Esophagus muscularis mucosa (tissue), 4 donors: ENCODE measurements at places on chromosomes 12 and 14. TPM values are rescaled to one million over a fixed set of nuclear protein-coding genes. Genes with fewer than 3 reads are reported as not detected.

DNA sequence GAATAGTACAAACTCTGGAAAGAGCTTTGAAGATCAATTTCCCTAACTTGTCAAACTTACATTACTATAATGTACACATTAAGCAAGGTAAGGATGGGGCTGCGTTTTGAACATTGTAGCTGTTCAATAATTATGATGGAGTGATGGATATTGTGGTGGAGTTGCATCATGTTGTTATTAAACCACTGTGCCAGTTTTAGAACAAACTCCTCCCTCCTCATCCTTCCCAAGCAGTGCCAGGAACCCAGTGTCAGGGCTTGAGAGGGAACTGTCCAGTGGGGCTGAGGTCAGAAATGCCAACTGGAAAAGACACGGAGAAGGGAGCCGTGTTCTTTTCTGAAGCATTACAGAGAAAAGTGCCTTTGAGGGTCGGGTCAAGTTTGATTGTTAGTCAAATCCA, 31.9 kb upstream of the PAPOLA start:
- DNase-seq = no peak
- no peak overlapping the region for H3K4me3 ChIP-seq
- no peaks in the 10 kb centered on the region for H3K4me1 ChIP-seq
- H3K27me3 ChIP-seq = no peaks in the 10 kb centered on the region
- no peaks in the 10 kb centered on the region for H3K36me3 ChIP-seq
- H3K27ac ChIP-seq = no peak overlapping the region

DNA sequence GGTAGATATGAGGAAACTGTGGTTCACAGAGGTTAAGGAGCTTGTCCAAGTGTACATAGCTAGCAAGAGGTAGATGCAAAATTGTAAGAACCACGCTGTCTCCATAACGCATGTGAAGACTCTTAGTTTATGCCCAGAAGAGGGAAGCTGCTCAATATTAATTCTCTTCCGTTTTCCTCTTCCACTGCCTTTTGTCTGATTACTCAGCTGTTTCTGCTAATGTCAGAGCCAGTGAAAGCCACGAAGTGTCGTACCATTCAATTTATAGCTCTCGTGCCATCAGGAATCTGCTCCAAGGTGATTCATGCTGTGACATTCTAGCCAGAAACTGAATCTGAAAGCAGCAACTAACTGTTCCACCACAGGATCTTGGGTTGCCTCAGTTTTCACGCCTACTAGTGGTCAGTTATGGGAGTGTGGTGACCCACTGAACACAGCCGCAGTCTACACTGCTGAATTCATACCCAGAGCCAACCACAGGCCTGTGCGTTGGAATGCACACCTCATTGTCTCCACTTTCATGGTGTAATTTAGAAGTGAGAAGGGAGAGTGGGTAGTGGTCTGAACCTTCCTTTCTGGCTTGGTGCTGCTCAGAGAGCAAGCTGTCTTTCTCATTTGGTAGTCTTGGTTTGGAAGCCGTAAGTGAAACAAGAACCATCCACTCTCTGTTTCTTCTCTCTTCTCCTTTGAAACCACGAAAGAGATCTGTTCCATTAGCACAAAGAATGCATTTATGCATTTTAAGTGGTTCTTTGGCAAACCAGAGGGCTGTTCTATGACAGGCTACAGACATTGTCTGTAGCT, 74.2 kb upstream of the NAP1L1 start:
- no peak overlapping the region for H3K4me3 ChIP-seq
- H3K27ac ChIP-seq = no peak overlapping the region
- H3K36me3 ChIP-seq = no peaks in the 10 kb centered on the region
- H3K27me3 ChIP-seq = no peaks in the 10 kb centered on the region
- DNase-seq = no peak
- H3K4me1 ChIP-seq = no peaks in the 10 kb centered on the region

GRCh38 chr12:131589966-131590365, 120.9 kb upstream of the SFSWAP start:
- H3K27ac ChIP-seq = no peak overlapping the region
- no peaks in the 10 kb centered on the region for H3K36me3 ChIP-seq
- DNase-seq = no peak
- H3K4me1 ChIP-seq = no peaks in the 10 kb centered on the region
- H3K4me3 ChIP-seq = no peak overlapping the region
- no peaks in the 10 kb centered on the region for H3K27me3 ChIP-seq

The NR1H4 gene
- total RNA-seq = not detected

DNA sequence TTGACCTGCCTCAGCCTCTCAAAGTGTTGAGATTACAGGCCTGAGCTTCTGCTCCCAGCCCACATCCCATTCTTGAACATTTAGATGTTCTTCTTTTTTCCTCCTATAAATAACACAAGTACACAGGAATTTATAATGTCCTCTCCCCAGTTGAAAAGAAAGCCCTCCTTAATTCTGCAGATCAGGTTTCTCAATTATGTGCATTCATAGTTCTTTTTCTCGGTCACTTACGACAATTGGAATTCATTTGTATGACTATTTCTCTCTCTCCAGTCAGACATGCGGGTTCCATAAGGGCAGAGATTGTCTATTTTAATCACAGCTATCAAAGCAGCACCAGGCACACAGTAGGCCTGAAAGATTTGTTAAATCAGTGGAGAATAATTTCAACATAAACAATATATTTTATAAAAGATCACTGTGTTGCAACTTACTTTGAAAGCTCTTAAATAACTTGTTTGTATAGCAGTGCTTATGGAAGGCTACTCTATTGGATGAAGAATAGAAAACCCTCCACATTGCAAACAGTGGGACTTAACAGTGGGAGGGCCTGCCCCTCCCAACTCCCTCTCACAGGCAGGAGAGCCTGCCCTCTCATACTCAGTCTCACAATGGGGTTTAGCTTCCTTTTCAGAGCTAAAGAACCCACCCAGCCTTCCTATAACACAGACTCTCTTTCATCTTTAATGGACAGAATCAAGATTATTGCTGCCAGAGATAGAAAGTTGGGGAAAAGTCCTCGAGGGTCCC, 84.1 kb upstream of the TRAF3 start:
- no peak for DNase-seq
- peaks cover 39% of the 10 kb centered on the region for H3K4me1 ChIP-seq
- H3K27me3 ChIP-seq = no peaks in the 10 kb centered on the region
- H3K27ac ChIP-seq = no peak overlapping the region
- H3K4me3 ChIP-seq = no peak overlapping the region
- no peaks in the 10 kb centered on the region for H3K36me3 ChIP-seq

The ANO2 gene
- 5.7 TPM for total RNA-seq

- H3K4me3 ChIP-seq = no peak overlapping the region
- H3K4me1 ChIP-seq = peaks cover 44% of the 10 kb centered on the region
- no peak for DNase-seq
- H3K36me3 ChIP-seq = no peaks in the 10 kb centered on the region
- H3K27ac ChIP-seq = no peak overlapping the region
- H3K27me3 ChIP-seq = no peaks in the 10 kb centered on the region
Measured at GRCh38 chr14:68675233-68675577, 117.7 kb downstream of the ZFP36L1 start.

DNA sequence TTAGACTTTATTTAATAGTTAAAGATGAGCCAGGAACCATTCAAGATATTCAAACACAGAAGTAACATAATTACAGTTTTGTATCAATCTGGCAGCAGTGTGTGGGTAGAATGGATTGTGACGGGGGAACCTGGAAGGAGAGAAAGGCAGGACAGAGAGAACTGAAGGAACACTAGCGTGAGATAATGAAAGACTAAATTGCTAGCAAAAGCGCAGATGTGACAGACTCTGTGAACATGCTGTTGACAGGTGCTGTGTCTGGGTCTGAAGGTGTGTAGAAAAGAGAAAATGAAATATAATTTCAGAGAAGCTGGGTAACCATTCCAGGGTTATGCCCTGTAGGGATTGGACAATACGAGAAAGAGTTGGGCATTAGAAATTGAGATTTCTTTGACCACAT, 372.3 kb downstream of the SYT1 start:
- no peaks in the 10 kb centered on the region for H3K27me3 ChIP-seq
- H3K4me3 ChIP-seq = no peak overlapping the region
- no peak for DNase-seq
- no peaks in the 10 kb centered on the region for H3K4me1 ChIP-seq
- H3K36me3 ChIP-seq = no peaks in the 10 kb centered on the region

DNA sequence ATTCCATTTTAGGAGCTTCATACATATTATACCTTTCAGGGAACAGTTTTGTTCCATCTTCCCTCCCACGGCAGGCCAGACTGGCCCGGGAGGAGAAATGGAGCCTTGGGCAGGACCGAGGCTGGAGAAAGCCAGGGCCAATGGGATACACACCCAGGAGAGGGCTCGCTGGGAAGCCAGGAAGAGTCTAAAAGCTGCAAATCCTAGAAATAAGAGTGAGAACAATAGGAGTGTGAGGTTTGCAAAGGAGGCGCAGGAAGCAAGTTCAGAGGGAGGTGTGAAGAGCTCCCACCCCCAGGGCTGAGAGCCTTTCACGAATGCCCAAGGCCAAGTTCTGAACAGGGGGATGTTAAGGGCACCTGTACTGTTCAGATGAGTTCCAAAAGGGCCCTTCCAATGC, 67.5 kb upstream of the CPSF6 start:
- no peaks in the 10 kb centered on the region for H3K4me1 ChIP-seq
- no peaks in the 10 kb centered on the region for H3K27me3 ChIP-seq
- H3K36me3 ChIP-seq = no peaks in the 10 kb centered on the region
- H3K27ac ChIP-seq = no peak overlapping the region
- no peak overlapping the region for H3K4me3 ChIP-seq

GRCh38 chr14:63287666-63288483, 30.9 kb downstream of the GPHB5 start:
- no peak for DNase-seq
- peaks cover 24% of the 10 kb centered on the region for H3K4me1 ChIP-seq
- H3K36me3 ChIP-seq = peaks cover 69% of the 10 kb centered on the region
- no peak overlapping the region for H3K4me3 ChIP-seq

- H3K4me3 ChIP-seq = no peak overlapping the region
- no peaks in the 10 kb centered on the region for H3K27me3 ChIP-seq
- peaks cover 67% of the 10 kb centered on the region for H3K4me1 ChIP-seq
- no peaks in the 10 kb centered on the region for H3K36me3 ChIP-seq
Measured at GRCh38 chr14:54669721-54670561, 103.0 kb downstream of the SAMD4A start.

DNA sequence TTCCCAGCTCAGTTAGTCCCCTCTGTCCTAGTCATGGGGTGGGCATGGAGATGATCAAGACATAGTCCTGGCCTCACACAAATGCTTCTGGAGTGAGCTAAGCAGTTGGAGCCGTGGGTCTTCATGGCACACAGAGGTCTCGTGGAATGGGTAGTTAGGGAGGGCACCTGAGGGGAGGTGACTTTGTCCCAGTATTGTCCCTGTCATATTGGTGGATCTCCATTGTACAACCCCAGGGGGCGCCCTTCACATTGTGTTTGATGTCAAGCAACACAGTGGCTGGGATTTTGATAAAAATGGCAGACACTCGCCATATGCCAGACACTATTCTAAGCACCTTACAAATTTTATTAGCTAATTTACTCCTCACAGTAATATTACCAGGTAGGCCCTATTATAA, 175.4 kb upstream of the LHX5 start:
- peaks cover 20% of the 10 kb centered on the region for H3K27me3 ChIP-seq
- H3K27ac ChIP-seq = no peak overlapping the region
- H3K4me1 ChIP-seq = no peaks in the 10 kb centered on the region
- H3K36me3 ChIP-seq = no peaks in the 10 kb centered on the region
- DNase-seq = no peak
- H3K4me3 ChIP-seq = no peak overlapping the region

DNA sequence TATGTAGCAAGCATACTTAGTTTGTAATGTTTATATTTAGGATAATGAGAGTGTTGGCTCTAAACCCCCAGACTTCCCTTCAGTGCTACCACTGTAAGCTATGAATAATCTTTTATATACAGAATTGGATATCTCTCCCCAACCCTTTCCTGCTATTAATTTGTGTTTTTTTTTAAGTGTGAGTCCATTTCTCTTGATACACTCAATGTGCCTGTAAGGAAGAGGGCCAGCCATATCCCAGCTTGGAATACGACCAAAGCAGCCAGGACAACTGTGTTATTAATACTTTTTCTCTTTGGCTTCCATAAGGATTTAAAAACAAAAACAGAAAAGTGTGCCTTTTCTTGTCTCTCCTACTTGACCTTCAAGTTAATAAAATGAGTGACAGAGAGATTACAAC, 116.7 kb downstream of the SNAPC1 start:
- no peak overlapping the region for H3K27ac ChIP-seq
- no peaks in the 10 kb centered on the region for H3K4me1 ChIP-seq
- H3K36me3 ChIP-seq = no peaks in the 10 kb centered on the region
- DNase-seq = no peak
- H3K4me3 ChIP-seq = no peak overlapping the region

GRCh38 chr12:81000831-81001230, 63.1 kb upstream of the LIN7A start:
- no peak for DNase-seq
- H3K4me3 ChIP-seq = no peak overlapping the region
- no peaks in the 10 kb centered on the region for H3K4me1 ChIP-seq
- no peak overlapping the region for H3K27ac ChIP-seq

The NID2 gene
- total RNA-seq = 77.2 TPM

The KLRC2 gene
- not detected for total RNA-seq

DNA sequence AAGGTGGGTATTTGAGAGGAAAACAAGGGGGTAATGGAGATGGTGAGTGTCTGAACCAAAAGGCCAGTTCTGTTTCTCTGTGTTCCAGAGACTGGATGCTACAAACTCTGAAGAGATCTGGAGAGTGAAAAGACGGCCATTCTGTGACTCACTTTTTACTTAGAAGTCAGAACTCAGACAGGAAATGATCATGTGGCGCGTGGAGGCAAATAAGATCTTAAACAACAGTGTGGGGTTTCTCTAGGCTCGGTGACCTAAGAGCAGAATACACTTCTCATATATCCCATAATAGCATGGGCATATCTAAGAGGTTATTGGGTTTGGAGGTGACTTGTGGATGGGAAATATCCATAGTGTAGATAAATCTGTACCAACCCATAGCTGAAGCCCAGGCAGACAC, 463.5 kb downstream of the TMEM132D start:
- H3K36me3 ChIP-seq = no peaks in the 10 kb centered on the region
- H3K4me1 ChIP-seq = no peaks in the 10 kb centered on the region
- H3K27ac ChIP-seq = no peak overlapping the region
- H3K4me3 ChIP-seq = no peak overlapping the region
- no peaks in the 10 kb centered on the region for H3K27me3 ChIP-seq
- DNase-seq = no peak
